ENCODE measurements at places on chromosomes 13 and 19. TPM values are rescaled to one million over a fixed set of nuclear protein-coding genes. Genes with fewer than 3 reads are reported as not detected.

ATP4A gene
- not detected for total RNA-seq

TYROBP gene
- not detected for total RNA-seq

TMEM86B gene
- total RNA-seq: 1.7 TPM

FAM216B gene
- total RNA-seq: not detected

ZNF302 gene
- total RNA-seq: 22.1 TPM

SPHK2 gene
- 11.3 TPM for total RNA-seq

All from thoracic aorta endothelial cell (primary cell).